ENCODE measurements at places on chromosomes 2 and 18.

- no peak for DNase-seq
Measured at GRCh38 chr2:109563288-109563687, 50.5 kb downstream of the SEPTIN10 start.

GRCh38 chr2:150997702-150998440 is 263.8 kb downstream of the RBM43 start:
- no peak for DNase-seq

DNA sequence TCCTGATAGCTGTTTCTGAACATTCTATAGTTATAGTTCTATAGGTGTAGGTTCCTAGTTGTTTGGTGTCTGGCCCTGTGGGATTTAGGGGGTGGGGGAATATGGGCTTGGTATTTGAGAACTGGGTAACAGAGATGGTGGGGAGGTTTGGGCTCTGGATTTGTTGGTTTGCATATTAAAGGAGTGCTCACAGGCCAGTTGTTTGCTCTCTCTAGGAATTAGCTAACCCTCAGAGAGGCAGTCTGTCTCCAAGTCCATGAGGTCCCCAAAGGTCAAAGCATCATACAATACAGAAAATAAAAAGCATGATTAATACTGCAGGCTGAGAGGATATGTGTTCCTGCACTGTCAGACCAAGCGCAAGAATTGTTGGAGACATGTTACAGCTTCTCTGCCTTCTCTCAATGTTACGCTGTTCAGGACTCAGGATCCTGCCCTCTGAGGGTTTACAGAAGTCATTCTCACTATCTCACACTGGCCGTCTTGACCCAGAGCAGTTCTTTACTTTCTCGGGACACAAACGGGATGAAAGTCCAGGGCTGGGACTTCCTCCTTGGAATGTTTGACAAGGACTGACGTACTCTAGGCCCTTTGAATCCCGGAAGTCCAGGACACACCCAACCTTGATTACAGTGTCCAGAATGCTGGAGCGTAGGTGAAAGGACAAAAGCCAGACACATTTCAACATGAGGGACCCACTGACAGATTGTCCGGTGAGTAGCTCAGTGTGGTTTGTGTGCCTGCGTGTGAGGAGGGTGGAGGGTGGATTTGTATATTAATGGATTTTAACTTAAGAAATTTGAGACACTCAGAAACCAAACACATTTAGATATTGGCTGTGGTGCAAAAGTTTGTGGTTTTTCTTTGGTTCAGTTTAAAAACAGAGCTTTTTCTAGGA is at the start of gene NOSTRIN:
Gene NOSTRIN (plus strand): TSS at position 677 of the 898 bp plus-strand sequence. CDS start 10 bp downstream, at position 687.
- no peak for DNase-seq

- no peak for DNase-seq
Measured at GRCh38 chr18:1653873-1654272, 749.2 kb downstream of the ADCYAP1 start.

GRCh38 chr2:231159306-231159705 is 34.5 kb upstream of the HTR2B start:
- DNase-seq = no peak

- no peak for DNase-seq
Measured at GRCh38 chr18:41659438-41660130, 295.4 kb upstream of the PIK3C3 start.

DNA sequence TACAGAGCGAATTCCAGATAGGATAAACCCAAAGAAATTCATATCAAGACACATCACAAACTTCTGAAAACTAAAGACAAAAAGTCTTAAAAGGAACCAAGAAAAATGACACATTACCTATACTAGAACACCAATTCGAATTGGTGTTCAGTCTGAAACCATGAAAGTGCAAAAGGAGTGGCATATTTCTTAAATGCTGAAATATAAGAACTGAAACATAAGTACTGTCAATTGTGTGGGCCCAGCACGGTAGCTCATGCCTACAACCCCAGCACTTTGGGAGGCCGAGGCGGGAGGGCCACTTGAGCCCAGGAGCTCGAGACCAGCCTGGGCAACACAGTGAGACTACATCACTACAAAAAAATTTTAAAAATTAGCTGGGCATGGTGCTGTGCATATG is 43.4 kb downstream of the TMEM131 start:
- no peak for DNase-seq

DNA sequence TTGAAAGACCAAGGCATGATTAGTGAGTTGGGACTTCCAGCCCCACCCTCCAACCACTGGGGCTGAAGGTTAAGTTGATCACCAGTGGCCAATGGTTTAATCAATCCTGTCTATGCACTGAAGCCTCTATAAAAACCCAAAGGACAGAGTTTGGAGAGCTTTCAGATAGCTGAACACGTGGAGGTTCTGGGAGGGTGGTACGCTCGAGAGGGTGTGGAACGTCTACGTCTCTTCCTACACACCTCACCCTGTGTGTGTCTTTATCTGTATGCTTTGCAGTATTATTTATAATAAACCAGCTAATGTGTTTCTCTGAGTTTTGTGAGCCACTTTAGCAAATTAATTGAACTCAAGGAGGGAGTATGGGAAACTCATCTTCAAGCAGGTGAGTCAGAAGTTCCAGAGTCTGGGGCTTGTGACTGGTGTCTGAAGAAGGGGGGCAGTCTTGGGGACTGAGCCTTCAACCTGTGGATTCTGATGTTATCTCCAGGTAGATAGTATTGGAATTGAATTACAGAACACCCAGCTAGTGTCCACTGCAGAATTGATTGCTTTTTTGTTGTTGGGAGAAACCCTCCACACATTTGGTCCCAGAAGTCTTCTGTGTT is 20.3 kb downstream of the ACTR3 start:
- DNase-seq = no peak

- DNase-seq = no peak
Measured at GRCh38 chr2:52000151-52000855, 968.4 kb upstream of the NRXN1 start.

DNA sequence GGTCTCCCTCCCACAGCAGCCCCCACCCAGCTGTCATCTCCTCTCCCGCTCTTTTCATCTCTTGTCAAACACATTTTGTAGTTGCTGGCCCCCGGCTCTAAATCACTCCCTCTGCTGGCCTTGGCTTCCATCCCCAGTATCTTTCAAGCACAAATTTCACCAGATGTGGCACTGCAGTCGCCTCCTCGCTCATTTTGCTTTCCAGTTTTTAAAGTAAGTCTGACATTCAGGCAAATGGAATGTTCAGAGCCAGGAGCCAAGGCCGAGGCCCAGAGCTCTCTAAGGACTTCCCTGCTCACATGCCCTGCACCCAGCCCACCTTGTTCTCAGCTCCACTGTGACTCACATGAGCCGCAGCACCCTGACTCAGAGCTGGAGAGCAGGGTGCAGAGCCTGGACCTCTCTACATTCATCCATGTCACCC is 158.4 kb downstream of the GALNT14 start:
- DNase-seq = no peak

DNA sequence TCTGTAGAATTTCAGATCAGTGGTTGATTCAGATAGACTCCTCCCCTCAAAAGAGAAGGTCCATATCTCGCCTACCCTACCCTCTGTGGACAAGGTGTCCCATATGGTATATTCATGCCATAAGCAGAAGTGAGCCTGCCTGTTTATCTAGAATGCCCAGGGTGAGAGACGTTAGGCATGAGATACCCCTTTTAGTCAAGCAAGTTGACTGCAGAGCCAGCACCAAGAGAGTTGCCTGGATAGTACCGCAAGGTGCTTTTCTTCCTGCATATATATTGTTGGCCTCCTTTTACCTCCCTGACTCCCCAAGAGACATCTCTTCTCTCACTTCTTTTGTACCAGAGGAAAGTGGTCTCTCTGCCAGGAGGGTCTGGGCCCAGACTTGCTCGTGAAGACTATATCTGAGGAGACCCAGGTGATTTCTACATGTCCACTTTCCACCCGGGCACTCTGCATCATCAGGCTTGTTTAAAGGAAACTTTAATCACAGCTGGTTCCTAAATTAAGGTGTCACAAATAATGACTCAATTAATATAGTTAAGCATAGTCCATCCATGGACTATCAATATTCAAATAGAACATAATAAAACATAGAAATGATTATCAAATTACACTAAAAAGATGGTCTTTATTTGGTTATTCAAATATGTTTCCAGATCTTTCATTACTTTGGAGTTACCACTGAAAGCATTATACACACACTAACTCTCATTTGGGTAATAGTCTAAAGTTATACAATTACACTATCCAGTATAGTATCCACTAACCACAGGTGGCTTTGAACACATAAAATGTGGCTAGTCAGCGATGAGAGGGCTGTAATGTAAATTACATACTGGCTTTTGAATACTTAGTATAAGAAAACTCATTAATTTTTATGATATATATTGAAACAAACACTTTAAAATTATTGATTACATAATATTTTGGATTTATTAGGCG is 4.1 kb downstream of the ITGA4 start:
- DNase-seq = no peak

DNA sequence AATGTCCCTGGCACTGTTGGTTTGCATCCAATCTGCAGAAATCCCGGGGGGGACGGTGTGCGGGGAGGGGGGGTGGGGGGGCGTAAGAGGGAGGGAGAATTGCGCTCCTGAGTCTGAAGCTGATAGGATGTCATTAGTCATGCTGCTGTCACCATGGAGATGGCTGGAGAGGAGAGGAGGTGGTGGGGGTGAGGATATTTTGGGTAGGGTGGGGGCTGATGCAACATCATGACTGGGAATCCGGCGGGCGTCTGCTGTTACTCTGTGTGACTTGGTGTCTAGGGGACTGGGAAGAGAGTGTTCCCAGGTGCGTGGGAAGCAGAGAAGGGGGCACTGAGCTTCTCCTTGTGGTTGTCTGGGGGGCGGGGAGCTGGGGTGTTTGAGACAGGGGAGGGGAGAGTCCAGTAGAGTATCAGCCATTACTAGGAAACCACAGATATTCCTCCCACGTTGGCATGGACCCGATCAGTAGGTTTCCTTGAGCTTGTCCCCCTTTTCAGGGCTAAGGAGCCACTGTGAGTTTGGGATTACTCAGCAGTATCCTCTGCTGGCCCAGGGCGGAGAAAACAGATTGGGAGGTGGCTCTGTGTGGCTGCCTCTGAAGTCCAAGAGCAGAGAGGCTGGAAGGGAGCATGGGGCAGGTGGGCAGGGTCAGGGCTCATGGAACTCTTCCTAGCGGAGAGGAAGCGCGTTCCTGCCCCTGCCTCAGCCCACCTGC is 18.9 kb downstream of the TET3 start:
- DNase-seq = no peak

- DNase-seq = no peak
Measured at GRCh38 chr2:159890551-159891266, 92.7 kb upstream of the CD302 start.

DNA sequence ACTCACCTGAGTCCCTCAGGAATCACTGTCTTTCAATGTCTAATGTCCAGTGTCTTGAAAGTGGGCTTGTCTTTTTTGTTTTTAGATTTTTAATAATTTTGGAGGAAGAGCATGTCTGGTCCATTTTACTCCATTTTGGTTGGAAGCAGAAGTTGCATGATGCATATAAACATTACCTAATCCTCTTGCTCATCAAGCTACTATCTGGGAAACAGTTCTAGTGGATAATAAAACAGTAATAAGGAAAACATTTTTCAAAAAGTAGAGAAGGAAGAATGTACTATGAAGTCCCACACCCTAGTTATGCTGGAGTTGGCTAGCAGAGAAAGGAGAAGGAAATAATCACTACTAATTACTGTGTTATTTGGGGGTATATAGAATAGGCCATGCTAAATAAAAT is 263.7 kb downstream of the ETAA1 start:
- DNase-seq = no peak

GRCh38 chr2:224190234-224190935 is 151.3 kb upstream of the SERPINE2 start:
- DNase-seq = no peak

- DNase-seq = no peak
Measured at GRCh38 chr18:79046522-79046921, 22.7 kb upstream of the ATP9B start.

DNA sequence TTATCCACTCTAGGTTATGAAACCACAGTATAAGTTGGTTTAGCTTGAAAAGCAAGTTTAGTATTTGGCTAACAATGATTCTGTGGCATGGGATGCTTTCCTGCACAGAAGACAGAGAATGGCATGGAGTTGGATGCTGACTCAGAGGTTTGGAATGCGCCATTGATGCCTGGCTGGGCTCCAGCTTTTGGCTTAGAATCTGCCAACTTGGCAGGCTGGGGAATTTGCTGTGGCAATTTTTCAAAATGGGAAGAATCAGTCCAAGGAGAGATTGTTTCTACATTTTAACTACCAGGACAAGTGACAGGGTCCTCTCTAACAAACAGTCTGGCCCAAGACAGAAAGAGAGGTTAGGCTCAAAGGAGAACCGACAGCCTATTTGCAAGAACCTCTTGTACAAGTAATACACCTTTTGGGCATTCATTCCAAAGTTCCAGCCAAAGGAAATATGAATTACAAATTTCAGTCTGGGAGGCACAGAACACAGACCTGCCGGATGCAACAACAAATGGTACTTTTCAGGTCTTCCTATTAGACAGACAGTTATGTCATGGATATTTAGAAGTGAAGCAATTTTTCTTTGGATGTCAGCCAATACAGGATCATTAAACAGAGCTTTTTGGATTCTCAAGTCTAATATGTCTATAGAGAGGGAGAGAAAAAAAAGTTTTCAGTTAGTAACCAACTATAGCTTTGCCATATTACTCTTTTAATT is 1027.7 kb downstream of the TMEM182 start:
- DNase-seq = no peak

DNA sequence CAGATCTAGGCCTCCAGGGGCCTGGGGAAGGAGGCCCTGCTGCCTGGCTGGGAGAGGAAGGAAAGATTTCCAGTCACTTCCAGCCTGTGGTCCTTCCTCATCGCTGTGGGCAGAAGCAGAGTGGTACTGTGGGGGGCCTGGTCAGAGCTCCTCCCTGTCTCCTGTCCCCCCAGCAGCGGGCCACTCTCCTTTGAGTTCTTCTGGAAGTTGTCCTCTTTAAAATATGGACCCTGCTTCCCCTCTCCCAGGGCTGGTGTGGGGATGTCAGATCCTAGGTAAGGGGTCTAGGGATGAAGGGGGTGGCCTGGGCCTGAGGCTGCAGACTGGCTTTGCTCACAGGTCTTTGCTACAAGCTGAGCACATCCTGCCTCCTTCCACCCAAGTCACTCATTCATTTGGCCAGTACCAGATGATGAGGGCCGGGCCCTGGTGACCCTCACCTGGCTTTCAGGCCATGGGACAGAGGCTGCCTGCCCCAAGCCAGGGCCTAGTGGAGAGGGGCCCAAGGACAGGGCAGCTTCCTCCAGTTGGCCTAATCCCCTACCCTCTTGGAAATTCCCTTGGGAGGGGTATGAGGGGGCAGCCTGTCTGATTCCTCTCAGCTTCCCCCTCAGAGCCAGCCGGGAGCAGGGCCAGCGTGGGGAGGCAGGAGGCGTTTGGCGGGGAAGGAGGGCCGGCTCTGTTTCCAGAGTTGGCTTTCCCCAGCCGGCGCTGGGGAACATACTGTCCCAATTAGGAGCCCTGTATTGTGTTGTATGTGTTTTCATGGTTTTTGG is 231.9 kb downstream of the DYSF start:
- no peak for DNase-seq

DNA sequence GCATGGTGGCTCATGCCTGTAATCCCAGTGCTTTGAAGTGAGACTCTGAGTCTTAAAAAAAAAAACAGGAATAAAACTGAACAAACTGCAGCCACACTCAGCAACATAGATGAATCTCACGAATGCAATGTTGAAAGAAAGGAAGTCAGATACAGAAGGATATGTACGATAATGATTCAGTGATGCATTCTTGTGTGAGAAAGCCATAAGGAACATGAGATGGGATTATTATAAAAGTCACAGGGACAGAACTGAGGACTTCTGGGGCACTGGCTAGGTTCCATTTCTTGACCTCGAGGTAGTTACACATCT is 56.9 kb upstream of the SMAD2 start:
- DNase-seq = no peak
